Frontal cortex (tissue), 4 donors: ENCODE measurements at places on chromosomes 12 and 14. TPM values are rescaled to one million over a fixed set of nuclear protein-coding genes. Genes with fewer than 3 reads are reported as not detected.

Gene PTPRR
- 16.7 TPM for total RNA-seq

Gene GALNT16
- 4.1 TPM for total RNA-seq

Gene CNTN1
- 543 TPM for total RNA-seq

Gene NOPCHAP1
- total RNA-seq = 12.6 TPM

Gene ADSS1
- 1.6 TPM for total RNA-seq

Gene IRF2BPL
- 68.9 TPM for total RNA-seq

Gene FAM161B
- 20.8 TPM for total RNA-seq

Gene IFNG-AS1
- not detected for total RNA-seq

Gene TXNRD1
- 102 TPM for total RNA-seq

Gene OAS3
- 2.0 TPM for total RNA-seq

Gene GALNT9
- 4.9 TPM for total RNA-seq

Gene SERPINA10
- not detected for total RNA-seq

Gene TAS2R9
- total RNA-seq = 0.41 TPM

Gene MYH6
- total RNA-seq = not detected

Gene GPRC5D
- not detected for total RNA-seq
